ENCODE measurements at places on chromosomes 4 and X.
A peak's percentile ranks its signal among the peaks of the same experiment; 100 is the strongest.

DNA sequence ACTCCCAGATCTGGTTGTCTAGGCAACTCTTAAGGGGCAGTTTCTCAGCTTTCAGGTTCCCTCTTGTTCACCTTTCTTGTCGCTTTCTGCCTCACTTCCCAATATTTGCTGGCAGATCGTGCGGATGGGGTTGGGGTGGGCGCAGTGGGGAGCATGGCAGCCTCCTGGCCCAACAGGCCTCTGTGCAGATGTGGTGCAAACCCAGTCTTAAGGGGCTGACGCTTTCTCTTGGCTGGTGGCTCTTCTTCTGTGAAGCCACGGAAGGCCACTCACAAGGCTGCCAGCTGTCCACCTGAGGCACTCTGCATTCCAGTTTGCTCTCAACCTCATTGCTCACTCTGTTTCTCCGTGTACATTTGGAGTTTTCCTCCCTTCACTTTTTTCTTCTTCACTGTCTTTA lies 61.7 kb downstream of the NBDY start:
- DNase-seq, result no peak

DNA sequence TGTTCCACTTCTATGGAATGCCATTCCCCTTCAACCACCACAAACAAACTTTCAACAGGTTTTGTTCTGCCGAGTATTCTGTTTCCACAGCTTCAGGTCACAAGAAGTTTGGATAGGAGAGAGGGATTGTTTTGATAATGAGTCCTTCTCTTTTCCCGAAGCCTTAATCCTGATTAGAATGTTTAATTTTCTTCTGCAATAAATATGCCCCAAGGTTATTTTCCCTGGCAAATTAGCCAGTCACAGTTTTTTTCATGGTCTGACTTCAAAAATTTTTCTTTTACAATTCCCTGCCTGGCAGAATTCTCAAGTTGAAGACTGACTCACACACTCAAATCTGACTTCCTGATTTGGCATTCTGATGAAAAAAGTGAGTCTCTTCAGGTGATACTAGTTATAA lies 33.1 kb upstream of the EDNRA start:
- no peak for DNase-seq

GRCh38 chrX:52983321-52984000 lies 25.1 kb upstream of the FAM156A start:
- DNase-seq, result no peak

DNA sequence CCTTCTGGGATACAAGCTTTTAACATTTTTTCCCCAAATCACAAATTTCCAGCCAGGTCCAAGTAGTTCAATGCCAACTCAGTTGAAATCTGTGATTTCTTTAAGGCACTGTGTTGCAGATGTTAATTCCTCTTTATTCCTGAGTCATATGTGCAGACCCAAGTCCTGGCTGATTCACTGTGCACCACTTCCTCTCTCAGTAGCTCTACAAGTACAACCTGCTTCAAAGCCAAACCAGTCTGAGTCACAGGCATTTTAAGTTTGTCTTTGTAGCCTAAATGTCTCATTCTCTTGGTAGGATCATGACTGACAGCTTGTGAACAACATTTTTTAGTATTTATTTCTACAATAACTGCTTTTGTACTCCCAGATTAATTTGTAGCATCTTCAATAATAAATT lies 165.6 kb upstream of the S100G start:
- DNase-seq, result peak; percentile 23

- DNase-seq, result no peak
Observed at GRCh38 chr4:53717064-53717549, 125.8 kb upstream of the LNX1 start.

DNA sequence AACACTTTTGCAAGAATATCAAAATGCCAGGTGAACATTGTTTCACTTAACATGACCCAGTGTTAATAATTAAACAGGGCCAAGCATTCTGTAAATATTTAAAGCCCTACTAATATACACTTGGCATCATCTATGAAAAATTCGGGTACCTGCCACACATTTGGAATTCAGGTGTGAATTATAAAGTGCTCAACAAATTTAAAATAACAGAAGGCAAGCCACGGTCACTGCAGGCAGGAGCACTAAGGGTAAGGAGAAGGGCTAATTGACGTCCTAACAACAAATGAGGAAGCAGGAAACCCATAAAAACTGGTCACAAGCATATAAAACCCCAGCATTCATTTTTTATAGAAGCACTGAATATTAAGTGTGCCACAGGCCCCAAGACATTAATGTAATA lies 43.8 kb upstream of the CPEB2 start:
- peak; percentile 4 for DNase-seq

- no peak for DNase-seq
Observed at GRCh38 chr4:148934926-148935578, 492.8 kb upstream of the NR3C2 start.

- no peak for DNase-seq
Observed at GRCh38 chr4:57037982-57038604, 59.4 kb downstream of the POLR2B start.

GRCh38 chrX:69232945-69233344 lies 67.7 kb upstream of the PJA1 start:
- DNase-seq, result no peak

DNA sequence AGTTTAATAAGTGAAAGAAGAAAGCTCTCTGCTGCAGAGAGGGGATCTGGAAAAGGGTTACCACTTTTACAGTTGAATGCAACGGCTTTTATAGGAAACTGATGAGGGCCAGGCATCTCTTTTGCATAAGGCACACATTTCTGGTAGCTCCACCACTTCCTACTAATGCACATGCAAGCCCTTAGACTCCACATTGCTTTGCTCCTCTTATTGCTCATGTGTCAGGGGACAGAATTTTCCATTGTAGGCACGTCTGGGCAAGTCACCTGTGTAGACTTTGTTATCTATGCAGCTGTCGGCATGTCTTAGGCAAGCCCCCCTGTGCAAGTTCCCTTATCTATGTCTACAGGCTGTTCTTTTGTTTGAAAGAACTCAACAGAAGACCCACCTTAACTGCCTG lies 294.6 kb upstream of the STS start:
- DNase-seq, result no peak

GRCh38 chrX:154399527-154400368 lies 1.6 kb downstream of the RPL10 start:
- DNase-seq, result no peak

DNA sequence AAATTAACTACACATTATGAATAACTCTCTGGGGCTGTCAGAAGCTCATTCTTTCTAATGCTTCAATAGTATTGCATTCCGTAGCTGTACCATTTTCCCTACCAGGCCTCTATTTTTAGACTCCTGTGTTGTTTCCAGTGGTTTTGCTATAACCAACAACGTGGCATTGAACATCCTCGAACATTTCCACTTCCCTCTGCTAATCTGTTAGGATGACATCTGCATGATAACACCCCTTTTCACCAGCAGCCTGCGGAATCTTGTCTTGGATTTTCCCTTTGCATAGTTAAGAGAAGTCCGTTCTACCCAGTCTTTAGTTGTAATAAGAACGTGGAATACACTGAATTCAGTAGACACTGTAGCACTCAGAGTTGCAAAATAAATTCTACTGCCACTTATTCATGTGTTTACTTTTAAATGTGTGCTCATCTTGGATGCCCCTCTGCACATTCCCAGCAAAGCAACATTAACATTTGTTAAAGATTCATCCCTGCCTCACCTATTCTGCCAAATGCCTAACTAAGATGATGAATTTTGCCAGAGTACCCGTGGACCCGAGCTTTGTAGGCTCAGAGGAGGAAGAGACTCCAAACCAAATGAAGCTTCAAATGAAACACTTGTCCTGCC lies 55.6 kb downstream of the SEL1L3 start:
- DNase-seq, result peak; percentile 9

- peak; percentile 73 for DNase-seq
Observed at GRCh38 chr4:71559957-71560571, 221.2 kb downstream of the SLC4A4 start.

DNA sequence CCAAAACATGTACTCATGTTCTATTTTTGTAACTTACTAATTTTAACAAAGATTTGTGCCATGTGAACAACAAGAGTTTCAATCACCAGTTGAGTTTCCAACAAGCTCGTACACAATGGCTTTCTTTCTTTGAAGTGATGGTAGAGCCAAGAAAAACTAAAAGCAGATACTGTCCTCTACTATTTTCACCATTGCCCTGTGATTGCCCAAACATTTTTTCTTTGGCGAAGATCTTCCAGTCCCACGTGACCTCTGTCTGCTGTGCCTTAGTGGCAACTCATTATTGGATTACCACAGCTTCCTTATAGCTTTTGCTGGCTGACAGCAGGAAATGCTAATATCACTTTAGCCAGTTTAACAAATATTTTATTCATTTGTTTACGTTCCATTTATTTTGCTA lies 1147.1 kb downstream of the STIM2 start:
- DNase-seq, result no peak

DNA sequence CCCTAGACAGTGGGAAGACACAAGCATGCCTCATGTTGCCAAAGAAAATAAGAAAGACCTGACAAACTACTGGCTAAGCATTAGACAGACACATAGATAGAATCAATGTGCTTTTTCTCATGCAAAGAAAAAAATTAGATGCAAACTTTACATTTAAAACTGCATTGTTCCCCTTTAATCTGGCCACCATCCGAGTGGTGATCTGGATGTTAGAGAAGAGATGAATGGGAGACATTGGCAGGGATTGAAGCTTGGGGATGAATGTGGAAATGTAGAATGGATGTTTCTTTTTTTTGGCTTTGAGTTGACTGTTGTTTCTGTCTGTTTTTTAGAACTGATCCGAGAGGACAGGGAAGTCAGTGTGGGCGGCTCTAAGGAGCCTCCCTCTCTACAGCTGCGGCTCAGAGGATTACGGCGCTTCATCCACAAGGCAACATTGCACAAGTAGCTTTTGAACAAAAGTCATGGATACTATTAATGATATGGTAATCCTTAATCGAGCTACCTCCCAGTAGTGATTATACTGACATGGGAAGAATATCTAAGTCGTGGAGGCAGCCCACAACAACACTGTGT lies 53.0 kb downstream of the HELT start:
- DNase-seq, result no peak

DNA sequence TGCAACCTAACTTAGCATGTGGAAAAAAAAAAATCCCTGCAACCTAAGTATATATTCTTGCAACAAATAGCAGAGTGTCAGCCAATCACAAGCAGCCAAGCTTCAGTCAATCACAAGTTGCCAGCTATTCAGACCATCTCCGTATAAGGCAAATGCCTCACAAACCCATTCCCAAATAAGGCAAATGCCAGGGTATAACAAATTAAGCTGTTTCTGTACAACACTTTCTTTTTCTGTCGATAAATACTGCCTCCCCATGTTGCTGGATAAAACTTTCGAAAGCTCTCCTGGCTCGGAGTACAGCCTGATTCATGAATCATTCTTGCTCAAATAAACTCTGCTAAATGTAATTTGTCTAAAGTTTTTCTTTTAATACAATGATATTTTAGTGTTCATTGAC lies 460.7 kb upstream of the SMIM31 start:
- no peak for DNase-seq

GRCh38 chr4:116143198-116143597 lies 942.2 kb downstream of the TRAM1L1 start:
- DNase-seq, result no peak

DNA sequence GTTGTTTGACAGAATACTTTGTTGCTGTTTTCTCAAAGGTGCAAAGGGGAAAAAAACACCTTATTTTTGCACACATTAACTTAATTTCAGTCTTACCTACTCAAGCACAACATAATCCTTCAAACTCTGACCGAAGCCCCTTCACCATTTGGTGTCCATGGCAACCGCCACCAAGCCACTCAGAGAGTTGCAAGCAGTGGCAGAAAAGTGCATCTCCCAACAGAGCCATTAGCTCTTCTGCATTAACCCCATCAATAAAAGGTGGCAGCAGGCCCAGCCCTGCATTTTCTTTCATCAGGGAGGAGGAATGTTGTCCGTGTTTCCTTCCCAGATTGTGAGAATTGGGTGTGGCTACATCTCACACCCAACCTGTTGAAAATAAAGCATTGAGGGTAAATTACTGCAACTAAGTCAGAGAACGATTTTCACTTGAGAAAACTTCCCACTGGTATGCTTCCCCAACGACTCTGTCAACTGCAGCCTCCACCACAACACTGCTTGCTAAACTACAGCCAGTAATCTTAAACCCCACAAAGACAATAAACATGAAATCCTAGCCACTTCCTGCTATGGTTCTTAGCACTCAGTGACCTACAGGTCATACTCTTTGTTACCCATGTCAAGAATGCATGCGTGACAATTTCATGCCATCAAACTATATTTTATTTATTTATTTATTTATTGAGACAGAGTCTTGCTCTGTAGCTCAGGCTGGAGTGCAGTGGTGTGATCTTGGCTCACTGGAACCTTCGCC lies 154.0 kb downstream of the GRIA3 start:
- DNase-seq, result no peak

DNA sequence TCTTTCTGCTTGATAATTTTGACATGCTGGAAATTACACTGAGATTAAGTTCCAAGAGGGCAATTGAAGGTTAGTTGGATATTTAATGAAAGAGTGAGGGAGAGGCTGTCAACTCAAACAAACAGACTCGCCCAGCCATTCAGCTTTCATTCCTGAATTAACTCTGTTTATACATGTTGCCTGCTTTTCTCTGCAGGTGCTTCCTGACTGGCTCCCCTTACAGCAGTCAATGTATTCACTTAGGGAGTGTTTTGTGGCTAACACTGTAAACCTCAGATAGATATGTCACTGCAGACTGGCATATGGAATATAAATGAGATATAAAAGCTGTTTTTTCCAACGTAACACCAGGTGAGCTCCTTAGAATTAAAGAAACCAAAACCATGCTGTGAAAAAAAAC lies 28.7 kb downstream of the TMPRSS11A start:
- DNase-seq, result no peak

- DNase-seq, result no peak
Observed at GRCh38 chr4:181504924-181505323, 738.3 kb upstream of the TENM3 start.

GRCh38 chr4:168794881-168795280 lies 215.2 kb downstream of the CBR4 start:
- DNase-seq, result no peak

DNA sequence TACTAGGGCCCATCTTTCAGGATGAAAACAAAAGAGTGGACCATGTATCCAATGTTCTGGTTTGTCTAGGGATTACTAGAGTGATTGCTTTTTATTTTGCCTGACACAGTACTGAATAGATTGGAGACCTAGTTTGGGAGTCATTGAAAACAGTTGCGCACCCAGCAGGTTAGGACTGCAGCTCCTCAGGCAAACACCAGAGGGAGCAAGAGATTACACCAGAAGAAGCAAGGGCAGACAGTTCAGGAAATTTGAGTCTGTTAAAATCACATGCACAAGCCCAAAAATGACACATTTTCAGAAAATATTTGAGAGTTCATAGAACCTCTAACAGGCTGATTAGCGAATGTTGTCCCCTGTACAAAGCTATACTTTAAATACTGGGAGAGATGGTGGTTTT lies 55.6 kb downstream of the CYLC1 start:
- peak; percentile 0 for DNase-seq

DNA sequence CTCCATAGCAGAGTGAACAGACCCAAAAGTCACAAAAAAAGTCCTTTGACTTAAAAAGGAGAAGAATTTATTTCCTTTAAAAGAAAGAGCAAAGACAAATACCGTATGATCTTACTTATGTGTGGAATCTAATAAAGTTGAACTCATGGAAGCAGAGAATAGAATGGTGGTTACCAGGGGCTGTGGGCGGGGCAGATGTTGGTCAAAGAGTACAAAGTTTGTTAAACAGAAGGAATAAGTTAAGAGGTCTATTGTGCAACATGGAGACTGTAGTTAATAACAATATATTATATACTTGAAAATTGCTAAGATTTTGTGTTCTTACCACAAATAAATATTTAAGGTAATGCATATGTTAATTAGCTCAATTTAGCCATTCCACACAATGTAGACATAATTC lies 173.3 kb upstream of the S100G start:
- no peak for DNase-seq

Data from kidney glomerular epithelial cell (primary cell).